ENCODE measurements at places on chromosomes 2 and 18. TPM values are rescaled to one million over a fixed set of nuclear protein-coding genes. Genes with fewer than 3 reads are reported as not detected.

DNA sequence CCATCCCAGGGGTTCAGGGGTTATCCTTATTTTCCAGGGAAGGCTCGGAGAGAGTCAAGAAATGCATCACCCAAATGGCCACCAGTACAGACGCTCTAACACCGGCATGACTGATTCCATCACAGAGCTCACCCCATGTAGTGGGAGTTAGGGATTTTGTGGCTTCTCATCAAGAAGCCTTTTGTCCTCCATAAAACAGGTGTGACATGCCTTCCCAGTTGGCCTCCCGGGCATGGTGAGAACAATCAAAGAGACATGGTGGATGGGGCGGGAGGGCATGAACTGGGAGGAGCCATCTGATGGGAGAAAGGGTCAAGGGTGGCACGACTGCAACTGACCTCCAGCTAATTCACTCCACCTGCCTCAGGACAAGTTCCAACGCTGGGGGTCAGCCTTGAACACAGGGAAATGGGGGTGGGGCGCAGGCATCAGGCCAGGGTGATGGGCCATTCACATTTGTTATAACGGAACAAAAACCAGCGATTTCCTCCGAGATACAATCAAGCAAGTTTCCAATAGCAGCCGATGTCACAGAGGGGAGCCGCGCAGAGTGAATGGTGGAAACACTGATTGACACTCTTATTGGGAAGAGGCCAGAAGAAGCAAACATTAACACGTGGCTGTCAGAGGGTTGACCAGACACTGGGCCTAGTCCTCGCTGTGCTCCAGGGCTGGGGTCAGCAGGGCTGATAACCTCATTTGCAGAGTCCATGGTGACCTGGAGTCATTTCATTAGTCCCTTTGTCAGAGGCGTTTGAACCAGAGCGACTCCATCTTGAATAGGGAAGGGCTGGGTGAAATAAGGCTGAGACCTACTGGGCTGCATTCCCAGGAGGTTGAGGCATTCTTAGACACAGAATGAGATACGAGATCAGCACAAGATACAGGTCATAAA lies 80.5 kb upstream of the HPCAL1 start:
- no peak for DNase-seq

DNA sequence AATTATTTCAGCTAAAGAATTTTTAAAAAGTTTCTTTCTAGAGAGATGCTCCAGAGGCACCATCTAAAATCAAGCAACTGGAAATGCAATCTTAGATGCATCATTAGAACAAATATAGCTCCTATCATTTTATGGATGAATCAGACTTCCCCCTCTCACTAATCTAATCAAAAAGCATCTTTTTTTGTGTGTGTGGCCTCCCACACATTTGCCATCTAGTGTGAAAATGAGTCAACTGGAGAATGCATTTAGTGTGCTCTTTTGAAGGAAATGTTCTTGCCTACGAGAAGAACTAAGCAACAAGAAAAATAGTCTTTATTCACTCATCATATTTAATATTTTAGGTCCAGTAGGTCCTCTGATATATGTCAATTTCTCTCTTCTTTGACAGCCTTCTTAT lies 39.5 kb upstream of the FIGN start:
- DNase-seq: no peak

DNA sequence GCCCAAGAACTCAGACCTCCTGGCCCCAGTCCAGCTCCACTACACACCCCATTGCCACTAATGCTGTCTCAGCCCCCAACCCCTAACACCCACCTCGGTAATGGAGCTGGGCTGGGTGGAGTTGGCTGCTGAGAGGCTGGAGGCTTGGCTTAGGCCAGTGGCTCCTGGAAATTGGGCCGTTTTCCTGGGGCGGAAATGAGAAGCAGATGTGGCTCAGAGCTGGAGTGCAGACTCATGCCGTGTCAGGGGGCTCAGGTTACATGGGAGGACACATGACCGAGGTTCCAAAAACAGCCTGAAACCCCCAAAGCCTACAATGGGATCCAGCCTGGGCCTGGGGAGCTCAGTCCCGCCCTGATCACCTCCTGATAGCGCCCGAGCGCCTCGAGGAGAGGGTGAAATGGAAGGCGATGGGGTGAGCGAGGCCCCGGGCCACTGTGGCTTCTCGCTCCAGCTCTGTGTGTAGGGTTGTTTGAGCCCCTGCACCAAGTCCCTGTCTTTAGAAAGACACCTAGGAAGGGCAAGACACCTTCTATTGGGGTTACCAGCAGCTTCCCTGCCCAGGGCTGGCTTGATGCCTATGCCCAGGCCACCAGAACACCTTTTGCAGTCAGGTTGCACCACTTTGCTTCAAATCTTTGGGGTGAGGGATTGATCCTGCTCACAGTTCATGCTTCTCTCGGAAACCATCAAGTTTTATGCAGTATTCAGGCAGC lies 175.7 kb upstream of the HAAO start:
- DNase-seq: no peak

- no peak for DNase-seq
Measured at GRCh38 chr2:14530506-14530905, 102.0 kb upstream of the LRATD1 start.

DNA sequence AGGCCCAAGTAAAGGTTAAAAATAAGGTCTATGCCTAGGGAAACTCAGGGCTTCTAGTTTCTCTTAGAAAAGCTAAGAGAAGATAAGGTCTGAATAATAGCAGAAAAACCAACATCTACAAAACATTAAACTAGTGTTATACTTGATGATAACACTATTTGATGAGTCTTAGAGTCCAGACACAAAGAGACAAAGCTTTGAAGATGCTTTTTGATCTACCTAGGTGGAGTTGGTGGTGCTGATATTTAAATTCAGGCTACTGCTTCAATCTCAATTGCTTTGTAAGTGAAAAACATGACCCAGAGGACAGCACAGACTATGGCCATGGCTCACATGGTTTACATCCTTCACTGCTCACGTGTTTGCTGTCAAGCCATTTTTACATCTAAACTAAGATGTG lies 11.7 kb upstream of the MFF start:
- DNase-seq: no peak

- DNase-seq: no peak
Measured at GRCh38 chr2:231710799-231711676, 2.7 kb downstream of the PTMA start.

- no peak for DNase-seq
Measured at GRCh38 chr2:227822416-227823003, 8.9 kb downstream of the CCL20 start.

GRCh38 chr2:39234754-39235153 lies 9.0 kb downstream of the CDKL4 start:
- DNase-seq: no peak

- DNase-seq: no peak
Measured at GRCh38 chr2:26070730-26071129, 36.8 kb downstream of the RAB10 start.

DNA sequence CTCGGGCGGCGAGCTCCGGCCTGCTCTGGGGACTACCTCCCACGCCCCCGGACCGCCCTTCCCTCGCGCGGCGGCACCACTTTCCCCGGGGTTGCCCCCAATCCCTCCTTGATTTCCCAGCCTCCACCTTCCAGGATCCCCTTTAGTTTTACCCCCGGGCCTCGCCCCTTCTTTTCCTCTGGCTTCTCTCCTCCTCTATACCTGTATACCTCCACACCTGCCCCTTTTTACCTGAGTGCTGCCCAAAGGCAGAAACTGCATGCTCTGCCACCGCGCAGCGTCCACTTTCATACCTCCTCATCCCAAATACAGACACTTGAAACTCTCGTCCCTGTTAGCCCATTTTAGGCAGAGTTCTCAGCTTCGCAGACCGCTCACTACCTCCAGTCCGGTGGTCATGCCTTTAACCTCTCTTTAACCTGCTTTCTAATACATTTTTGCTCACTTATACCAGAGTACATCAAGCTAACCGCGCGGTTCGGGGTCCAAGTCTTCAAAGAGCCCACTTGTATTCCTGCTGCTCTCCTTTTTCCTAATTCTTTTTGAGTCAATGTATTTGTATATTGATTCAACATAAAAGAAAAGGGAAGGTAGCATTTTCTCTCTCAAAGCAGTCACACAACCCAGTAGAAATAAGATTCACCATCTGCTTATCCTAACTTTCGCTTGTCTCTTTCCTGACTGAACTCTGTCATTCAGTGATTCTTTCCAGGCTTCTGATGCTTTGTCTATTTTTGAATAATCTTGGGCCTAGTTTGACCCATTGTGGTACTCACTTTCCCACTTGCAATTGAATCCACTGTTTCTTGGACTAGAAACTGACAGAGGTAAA lies 901 bp downstream of the SPOPL start:
- peak; percentile 1 for DNase-seq

The UGT1A10 gene
- 0.09 TPM for total RNA-seq

The CPLX4 gene
- total RNA-seq: 0.05 TPM
